Astrocyte (in vitro differentiated cells and primary cell): ENCODE measurements at places on chromosomes 1 and 21. TPM values are rescaled to one million over a fixed set of nuclear protein-coding genes. Genes with fewer than 3 reads are reported as not detected.

Gene OR2L13
- total RNA-seq, result not detected in 2 replicates

Gene KCNE1
- total RNA-seq, result 0.43 and 0.73 TPM in 2 replicates

Gene CLCA4
- not detected in 2 replicates for total RNA-seq

Gene CAMK2N1
- total RNA-seq, result 17.5 and 18.9 TPM in 2 replicates

Gene ANKRD35
- total RNA-seq, result 0.07 and 0.16 TPM in 2 replicates

Gene GJA8
- not detected in 2 replicates for total RNA-seq

Gene DENND2C
- total RNA-seq, result 2.8 and 3.2 TPM in 2 replicates

Gene RAB3B
- 40.0 and 49.2 TPM in 2 replicates for total RNA-seq

Gene SLC6A9
- 45.2 and 51.4 TPM in 2 replicates for total RNA-seq

Gene EDN2
- total RNA-seq, result 0.45 TPM in 1 of 2 replicates, not detected in the other

Gene LAMTOR5
- total RNA-seq, result 113 and 126 TPM in 2 replicates

Gene LUZP1
- total RNA-seq, result 77.1 and 82.2 TPM in 2 replicates

DNA sequence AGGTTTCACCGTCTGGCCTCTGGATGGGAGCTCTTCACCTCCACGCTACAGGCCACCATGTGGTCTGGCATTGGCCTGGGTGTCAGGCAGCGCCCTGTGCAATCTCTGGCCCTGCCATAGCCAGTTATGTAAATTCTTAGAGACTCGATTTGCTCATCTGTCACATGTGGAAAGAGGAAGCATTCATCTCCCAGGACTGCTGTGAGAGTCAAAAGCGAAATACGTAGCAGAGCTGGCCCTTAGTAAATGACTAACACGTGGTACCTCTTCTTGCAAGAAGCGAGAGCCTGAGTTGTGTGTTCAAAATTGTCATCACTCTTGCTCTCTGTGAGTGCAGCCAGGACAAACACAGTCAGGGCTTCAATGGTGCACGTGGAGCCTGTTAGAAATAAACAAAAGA, 159.0 kb upstream of the BACE2 start:
- no peaks in the 10 kb centered on the region for H3K36me3 ChIP-seq
- no peaks in the 10 kb centered on the region for H3K4me1 ChIP-seq
- H3K27ac ChIP-seq, result no peak overlapping the region
- no peak overlapping the region for H3K4me3 ChIP-seq
- H3K27me3 ChIP-seq, result no peaks in the 10 kb centered on the region

- no peaks in the 10 kb centered on the region for H3K27me3 ChIP-seq
- H3K4me3 ChIP-seq, result no peak overlapping the region
These were observed 28.6 kb upstream of the TXLNA start for GRCh38 chr1:32150847-32151246.

GRCh38 chr21:44658913-44659595, 1.3 kb downstream of the KRTAP12-3 start:
- H3K4me3 ChIP-seq, result no peak overlapping the region
- H3K27me3 ChIP-seq, result no peaks in the 10 kb centered on the region
- H3K4me1 ChIP-seq, result no peaks in the 10 kb centered on the region

GRCh38 chr21:45386336-45386727, 18.6 kb upstream of the COL18A1 start:
- no peak overlapping the region for H3K4me3 ChIP-seq
- peaks cover 15% of the 10 kb centered on the region for H3K4me1 ChIP-seq
- DNase-seq, result no peak

DNA sequence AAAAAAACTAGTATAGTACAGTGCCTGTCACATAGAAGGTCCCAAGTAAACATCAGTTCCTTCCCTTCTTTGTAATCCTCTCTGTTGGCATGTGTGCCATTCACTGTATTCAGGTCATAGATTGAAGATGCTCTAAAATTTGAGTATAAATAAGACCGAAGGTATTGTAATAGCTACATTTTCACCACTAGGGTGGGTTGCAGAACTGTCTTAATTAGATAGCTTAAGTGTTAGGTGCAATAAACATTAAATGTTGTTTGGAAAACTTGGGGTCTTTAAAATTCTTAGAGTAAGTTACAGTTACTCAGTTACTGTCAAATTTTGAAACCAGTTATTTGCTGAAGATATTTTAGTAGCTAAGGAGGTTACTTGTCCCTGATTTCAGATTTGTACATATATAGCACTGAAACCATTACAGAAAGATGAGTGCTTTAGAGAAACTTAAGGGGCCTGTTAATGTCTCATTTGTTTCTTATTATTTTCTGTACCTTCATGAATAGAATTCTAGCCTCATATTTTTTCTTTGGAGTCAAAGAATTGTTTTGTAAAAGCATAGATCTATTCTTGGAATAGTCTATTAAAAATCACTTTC, 24.3 kb downstream of the PER3 start:
- no peak overlapping the region for H3K27ac ChIP-seq
- no peaks in the 10 kb centered on the region for H3K36me3 ChIP-seq
- no peaks in the 10 kb centered on the region for H3K4me1 ChIP-seq
- no peaks in the 10 kb centered on the region for H3K27me3 ChIP-seq

DNA sequence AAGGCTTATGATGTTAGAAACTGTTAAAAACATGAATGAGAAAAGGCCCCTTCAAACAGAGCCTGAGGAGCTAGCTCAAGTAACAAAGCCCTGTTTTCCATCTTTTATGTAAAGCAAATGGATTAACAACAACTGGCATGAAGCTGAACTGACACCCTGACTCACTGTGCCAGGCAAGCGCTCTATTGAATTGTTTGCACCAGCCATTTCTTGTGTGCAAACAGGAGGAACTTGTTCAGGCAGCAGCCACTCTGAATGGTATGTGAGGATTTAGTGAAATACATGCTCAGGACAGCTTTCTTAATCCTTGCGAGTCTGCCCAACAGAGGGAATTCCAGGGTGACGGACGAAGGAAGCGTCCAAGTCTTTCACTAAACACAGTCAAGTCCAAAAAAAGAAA, 291.1 kb upstream of the ADGRL2 start:
- DNase-seq, result no peak
- no peak overlapping the region for H3K27ac ChIP-seq
- H3K27me3 ChIP-seq, result no peaks in the 10 kb centered on the region
- H3K4me3 ChIP-seq, result no peak overlapping the region

DNA sequence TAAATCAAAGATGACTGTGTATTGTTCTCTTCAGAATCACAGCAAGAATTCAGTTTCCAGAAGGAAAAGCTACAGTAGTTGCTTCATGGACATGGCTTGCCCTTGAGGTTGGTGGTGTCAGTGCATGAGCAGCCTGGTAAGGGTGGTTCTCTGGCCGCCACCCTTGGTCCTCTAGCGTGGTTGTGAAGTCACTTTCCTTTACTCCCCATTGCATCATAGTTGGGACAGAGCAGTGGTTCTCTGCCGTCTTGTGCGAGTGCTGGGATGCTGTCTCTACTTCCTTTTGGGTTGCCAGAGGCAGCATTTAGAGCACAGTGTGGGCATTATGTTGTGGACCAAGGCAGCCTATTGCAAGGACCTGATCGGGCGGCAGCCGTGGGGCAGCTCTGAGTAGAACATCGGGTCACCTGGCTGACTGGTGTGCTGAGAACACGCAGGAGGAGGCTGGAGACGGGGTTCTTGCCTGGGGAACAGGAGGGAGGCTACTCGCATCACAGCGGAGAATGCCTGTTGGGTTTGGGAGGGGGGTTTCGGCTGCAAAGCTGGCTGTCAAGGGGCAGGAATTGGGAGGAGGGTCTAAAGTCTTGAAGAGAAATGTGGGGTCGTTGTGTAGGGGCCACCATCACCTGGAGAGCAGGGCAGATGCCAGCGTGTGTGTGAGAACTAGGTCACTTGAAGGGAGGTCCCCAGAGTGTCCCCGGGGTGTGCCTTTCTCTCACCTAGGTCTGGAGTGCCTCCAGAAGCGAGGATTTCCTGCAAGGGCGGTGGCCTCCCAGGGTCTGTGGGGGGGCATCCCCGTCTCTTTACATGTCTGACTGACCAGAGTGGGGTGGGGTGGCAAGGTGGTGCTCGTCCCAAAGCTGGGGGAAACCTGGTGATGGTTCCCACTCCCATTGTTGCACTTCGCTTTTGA, 6.3 kb downstream of the ARF1 start:
- H3K36me3 ChIP-seq, result peaks cover 18% of the 10 kb centered on the region
- no peak overlapping the region for H3K4me3 ChIP-seq
- H3K27me3 ChIP-seq, result no peaks in the 10 kb centered on the region
- no peak for DNase-seq

DNA sequence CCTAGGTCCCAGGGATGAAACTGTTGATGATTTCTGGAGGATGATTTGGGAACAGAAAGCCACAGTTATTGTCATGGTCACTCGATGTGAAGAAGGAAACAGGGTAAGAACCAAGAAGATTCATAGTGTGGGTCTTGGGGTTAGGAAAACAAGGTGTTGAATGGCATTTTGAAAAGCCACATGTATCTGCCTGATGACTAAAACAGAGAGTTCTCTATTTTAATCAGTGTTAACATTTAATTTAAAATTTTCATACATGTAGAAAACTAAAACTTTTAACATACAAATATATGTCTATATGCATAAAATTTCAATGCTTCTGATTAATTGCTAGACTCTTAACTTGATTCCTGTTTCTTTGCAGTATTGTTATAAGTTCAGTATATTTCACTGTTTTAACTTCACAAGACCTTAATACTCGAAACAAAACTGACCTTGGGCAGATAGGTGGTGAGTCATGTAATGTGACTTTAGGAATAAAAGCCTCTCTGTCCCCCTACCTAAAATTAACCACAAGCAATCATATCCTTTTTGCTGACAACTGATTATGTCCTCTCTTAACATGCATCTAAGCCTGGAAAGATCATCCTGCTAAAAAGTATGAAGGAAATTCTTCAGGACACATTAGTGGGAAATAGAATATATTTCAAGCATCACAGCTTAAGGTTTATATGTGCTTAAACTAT, 95.6 kb downstream of the PTPRC start:
- no peak overlapping the region for H3K4me3 ChIP-seq
- no peak for DNase-seq
- no peak overlapping the region for H3K27ac ChIP-seq
- H3K36me3 ChIP-seq, result no peaks in the 10 kb centered on the region
- peaks cover 4% of the 10 kb centered on the region for H3K4me1 ChIP-seq
- no peaks in the 10 kb centered on the region for H3K27me3 ChIP-seq

GRCh38 chr1:225508538-225509375, 80.9 kb upstream of the LBR start:
- peak; percentile 99 for DNase-seq
- H3K4me1 ChIP-seq, result peaks cover 18% of the 10 kb centered on the region
- peak overlapping the region; percentile 91 for H3K27ac ChIP-seq
- H3K4me3 ChIP-seq, result peak overlapping the region; percentile 4

GRCh38 chr1:198560161-198560560, 19.7 kb upstream of the ATP6V1G3 start:
- no peak overlapping the region for H3K4me3 ChIP-seq
- H3K4me1 ChIP-seq, result no peaks in the 10 kb centered on the region
- H3K36me3 ChIP-seq, result no peaks in the 10 kb centered on the region

GRCh38 chr1:96060621-96061020, 661.0 kb upstream of the PTBP2 start:
- no peaks in the 10 kb centered on the region for H3K36me3 ChIP-seq
- no peaks in the 10 kb centered on the region for H3K27me3 ChIP-seq
- no peaks in the 10 kb centered on the region for H3K4me1 ChIP-seq
- H3K27ac ChIP-seq, result no peak overlapping the region

GRCh38 chr1:23013657-23014056, 2.0 kb downstream of the TEX46 start:
- H3K4me1 ChIP-seq, result peaks cover 13% of the 10 kb centered on the region
- no peak overlapping the region for H3K27ac ChIP-seq
- H3K27me3 ChIP-seq, result no peaks in the 10 kb centered on the region
- H3K36me3 ChIP-seq, result no peaks in the 10 kb centered on the region

GRCh38 chr1:14083706-14084105, 383.7 kb downstream of the PRDM2 start:
- H3K36me3 ChIP-seq, result no peaks in the 10 kb centered on the region
- no peak overlapping the region for H3K27ac ChIP-seq
- no peak for DNase-seq
- no peaks in the 10 kb centered on the region for H3K27me3 ChIP-seq

DNA sequence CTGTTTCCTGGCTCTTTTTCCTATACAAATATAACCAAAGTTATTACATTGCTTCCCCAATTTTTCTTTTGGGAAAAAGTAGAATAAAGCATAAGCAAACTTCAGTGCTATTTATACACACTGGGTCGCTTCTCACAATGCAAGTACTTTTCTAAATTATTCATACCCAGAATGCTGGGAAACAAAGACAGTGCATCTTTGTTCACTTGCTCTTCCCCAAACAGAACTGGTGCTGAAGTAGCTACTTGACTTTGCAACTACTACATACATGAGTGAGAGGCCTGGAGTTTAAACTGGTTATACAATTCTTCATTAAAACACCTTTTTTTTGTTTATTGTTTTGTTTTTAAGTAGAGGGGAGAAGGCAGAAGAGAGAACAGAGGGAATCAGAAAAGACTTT, 40.2 kb downstream of the STX6 start:
- no peaks in the 10 kb centered on the region for H3K4me1 ChIP-seq
- H3K27me3 ChIP-seq, result no peaks in the 10 kb centered on the region
- H3K27ac ChIP-seq, result no peak overlapping the region
- DNase-seq, result no peak

DNA sequence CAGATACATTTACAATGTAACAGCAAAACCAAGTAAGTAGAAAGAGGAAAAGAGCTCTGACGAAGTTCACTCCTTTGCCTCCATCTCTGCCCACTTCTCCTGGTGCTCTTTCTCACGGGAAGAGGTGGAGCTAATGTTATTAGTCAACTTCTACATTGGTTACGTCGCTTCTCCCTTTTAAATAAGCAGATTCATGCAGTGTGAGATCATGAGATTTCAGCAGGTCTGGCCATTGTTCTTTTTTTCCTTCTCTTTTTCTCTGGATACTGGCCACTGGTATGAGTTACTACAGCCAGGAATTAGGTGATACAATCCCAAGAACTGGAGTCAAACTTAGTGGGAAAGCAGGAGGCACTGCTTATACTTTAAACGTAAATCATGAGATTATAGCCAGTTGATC, 207.1 kb downstream of the AKT3 start:
- no peaks in the 10 kb centered on the region for H3K27me3 ChIP-seq
- H3K4me3 ChIP-seq, result no peak overlapping the region
- peak; percentile 96 for DNase-seq
- peaks cover 5% of the 10 kb centered on the region for H3K36me3 ChIP-seq
- H3K4me1 ChIP-seq, result no peaks in the 10 kb centered on the region

GRCh38 chr1:234533034-234533891, 54.3 kb upstream of the TARBP1 start:
- peaks cover 54% of the 10 kb centered on the region for H3K4me1 ChIP-seq
- H3K4me3 ChIP-seq, result peak overlapping the region; percentile 7
- H3K36me3 ChIP-seq, result no peaks in the 10 kb centered on the region
- H3K27me3 ChIP-seq, result no peaks in the 10 kb centered on the region

DNA sequence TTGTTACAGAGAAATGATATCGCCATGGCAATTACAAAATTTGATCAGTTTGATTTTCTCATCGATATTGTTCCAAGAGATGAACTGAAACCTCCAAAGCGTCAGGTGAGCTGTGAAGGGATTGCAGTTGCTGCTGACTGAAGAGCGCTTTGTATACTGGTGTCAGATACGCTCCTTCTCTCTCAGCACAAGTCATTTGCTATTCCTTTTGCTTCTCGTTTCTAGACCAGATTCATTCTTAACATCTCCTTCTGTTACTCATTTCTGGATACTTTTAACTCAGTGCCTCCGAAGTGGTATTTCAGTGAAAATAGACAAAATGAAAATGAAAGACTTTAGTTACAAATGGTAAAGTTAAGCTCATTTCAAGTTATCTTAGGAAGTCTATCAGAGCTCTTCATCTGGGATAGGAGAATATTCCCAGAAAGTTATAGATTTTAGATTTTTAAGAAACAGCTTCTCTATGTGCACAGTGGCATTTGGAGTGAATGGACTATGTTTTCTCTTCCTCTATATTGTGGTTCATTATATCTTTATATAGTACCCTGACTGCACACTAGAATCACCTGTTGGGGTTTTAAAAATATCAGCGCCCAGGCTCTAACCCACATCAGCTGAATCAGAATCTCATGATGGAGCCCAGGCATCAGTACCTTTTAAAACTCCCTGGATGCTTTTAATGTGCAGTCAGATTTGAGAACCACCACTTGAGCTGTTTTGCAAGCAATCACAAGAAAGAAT, 30.3 kb upstream of the KCNQ4 start:
- H3K27me3 ChIP-seq, result no peaks in the 10 kb centered on the region
- no peak for DNase-seq
- H3K36me3 ChIP-seq, result peaks cover 52% of the 10 kb centered on the region
- no peak overlapping the region for H3K4me3 ChIP-seq
- no peak overlapping the region for H3K27ac ChIP-seq
- no peaks in the 10 kb centered on the region for H3K4me1 ChIP-seq
